Activated naive CD4-positive, alpha-beta T cell treated with anti-CD3 and anti-CD28 coated beads for 36 hours (primary cell): ENCODE measurements at places on chromosomes 5 and 9.

GRCh38 chr5:139363937-139364336 lies 19.2 kb downstream of the SLC23A1 start:
- peak overlapping the region; percentile 9 for H3K27ac ChIP-seq
- H3K36me3 ChIP-seq = peaks cover 23% of the 10 kb centered on the region
- H3K4me3 ChIP-seq = no peak overlapping the region
- DNase-seq = no peak
- H3K27me3 ChIP-seq = no peaks in the 10 kb centered on the region

GRCh38 chr5:10111571-10111970 lies 138.1 kb downstream of the ATPSCKMT start:
- peak; percentile 18 for DNase-seq
- H3K4me3 ChIP-seq = no peak overlapping the region
- no peak overlapping the region for H3K27ac ChIP-seq
- H3K4me1 ChIP-seq = no peaks in the 10 kb centered on the region
- H3K27me3 ChIP-seq = peaks cover 2% of the 10 kb centered on the region

- H3K27me3 ChIP-seq = no peaks in the 10 kb centered on the region
- no peaks in the 10 kb centered on the region for H3K36me3 ChIP-seq
- DNase-seq = no peak
- no peak overlapping the region for H3K27ac ChIP-seq
These were observed 24.0 kb upstream of the SYNPO start for GRCh38 chr5:150616506-150616905.

DNA sequence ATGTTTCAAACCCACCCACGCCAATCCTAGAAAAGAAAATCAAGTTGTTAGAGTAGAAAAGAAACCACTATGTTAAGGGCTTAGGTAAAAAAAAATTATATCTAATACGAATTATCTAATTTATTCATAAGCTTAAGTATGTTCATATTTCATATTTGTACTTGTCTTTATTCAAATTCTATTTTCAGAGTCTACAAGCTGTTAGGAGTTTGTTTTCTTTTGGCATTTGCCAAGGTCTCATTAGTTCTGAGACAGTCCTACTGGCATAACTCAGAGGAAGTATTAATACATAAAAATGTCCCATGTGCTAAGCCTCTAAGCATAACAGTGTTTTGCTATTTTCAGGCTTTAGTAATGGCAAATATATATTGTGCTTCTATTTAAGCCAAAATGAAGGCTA lies 57.6 kb downstream of the STARD4 start:
- H3K36me3 ChIP-seq = peaks cover 18% of the 10 kb centered on the region
- peaks cover 5% of the 10 kb centered on the region for H3K4me1 ChIP-seq
- H3K27me3 ChIP-seq = no peaks in the 10 kb centered on the region

GRCh38 chr9:137494550-137495351 lies 35.6 kb upstream of the NSMF start:
- H3K27me3 ChIP-seq = no peaks in the 10 kb centered on the region
- no peaks in the 10 kb centered on the region for H3K36me3 ChIP-seq
- no peak for DNase-seq
- no peak overlapping the region for H3K27ac ChIP-seq
- H3K4me3 ChIP-seq = no peak overlapping the region

GRCh38 chr5:169753795-169754194 lies 116.7 kb downstream of the DOCK2 start:
- no peak overlapping the region for H3K27ac ChIP-seq
- H3K36me3 ChIP-seq = peaks cover 27% of the 10 kb centered on the region
- H3K4me1 ChIP-seq = no peaks in the 10 kb centered on the region
- no peaks in the 10 kb centered on the region for H3K27me3 ChIP-seq

DNA sequence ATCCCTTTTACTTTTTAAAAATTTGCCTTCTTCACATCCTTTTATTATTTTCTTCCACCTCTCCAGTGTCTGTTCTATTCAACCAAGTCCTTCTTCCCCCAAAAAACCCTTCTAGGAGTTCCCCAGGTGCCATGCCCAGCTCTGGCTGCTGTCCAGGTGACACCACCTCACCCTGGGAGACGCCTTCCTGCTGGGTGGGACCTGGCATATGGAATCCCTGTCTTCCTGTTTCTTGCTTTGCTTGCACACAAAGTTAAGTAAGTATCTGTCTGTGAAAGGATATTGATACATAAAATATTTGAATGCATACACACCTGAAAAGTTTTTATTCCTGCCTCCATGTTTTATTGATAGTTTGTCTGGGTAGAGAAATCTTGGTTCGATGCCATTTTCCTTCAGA lies 23.1 kb upstream of the MED10 start:
- no peak overlapping the region for H3K4me3 ChIP-seq
- DNase-seq = no peak
- H3K4me1 ChIP-seq = no peaks in the 10 kb centered on the region
- no peaks in the 10 kb centered on the region for H3K36me3 ChIP-seq
- H3K27me3 ChIP-seq = peaks cover 3% of the 10 kb centered on the region

DNA sequence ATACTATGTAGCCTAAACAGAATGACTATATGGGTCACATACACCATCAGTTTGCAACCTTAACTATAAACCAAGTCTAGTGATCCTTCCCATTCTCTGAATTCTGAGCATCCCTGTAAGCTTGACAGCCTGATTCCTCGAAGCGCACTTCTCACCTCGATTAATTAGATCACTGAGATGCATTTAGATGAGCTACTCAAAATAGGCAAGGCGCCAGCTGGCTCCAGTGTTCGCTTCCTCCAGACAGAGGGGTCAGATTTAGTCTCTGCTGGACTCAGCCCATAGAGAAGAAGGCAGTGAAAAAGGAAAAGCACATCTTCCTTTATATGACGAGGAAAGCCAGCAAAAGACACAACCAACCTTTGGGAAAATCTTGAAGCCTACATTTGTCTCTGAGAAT lies 371.5 kb downstream of the MLLT3 start:
- peaks cover 22% of the 10 kb centered on the region for H3K4me1 ChIP-seq
- no peak overlapping the region for H3K4me3 ChIP-seq
- no peaks in the 10 kb centered on the region for H3K36me3 ChIP-seq
- DNase-seq = no peak

DNA sequence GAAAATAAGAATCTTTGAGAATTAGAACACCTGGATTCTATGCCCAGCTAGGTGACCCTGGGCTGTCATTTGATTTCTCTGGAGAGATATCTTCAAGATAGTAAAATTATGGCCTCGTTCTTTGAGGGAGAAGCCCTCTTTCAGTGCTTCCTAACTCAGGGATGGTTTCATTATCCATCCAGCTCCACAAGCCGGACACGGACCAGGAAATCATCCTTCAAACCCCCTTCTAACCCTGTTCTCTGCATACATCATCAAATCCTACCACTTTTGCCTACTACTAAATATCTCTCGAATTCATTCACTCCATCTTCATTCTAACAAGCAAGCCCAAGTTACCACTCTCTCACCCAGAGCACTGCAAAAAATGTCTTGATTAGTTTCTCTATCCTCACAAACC lies 57.2 kb downstream of the MAPKAP1 start:
- no peaks in the 10 kb centered on the region for H3K27me3 ChIP-seq
- DNase-seq = no peak
- H3K4me1 ChIP-seq = peaks cover 85% of the 10 kb centered on the region

DNA sequence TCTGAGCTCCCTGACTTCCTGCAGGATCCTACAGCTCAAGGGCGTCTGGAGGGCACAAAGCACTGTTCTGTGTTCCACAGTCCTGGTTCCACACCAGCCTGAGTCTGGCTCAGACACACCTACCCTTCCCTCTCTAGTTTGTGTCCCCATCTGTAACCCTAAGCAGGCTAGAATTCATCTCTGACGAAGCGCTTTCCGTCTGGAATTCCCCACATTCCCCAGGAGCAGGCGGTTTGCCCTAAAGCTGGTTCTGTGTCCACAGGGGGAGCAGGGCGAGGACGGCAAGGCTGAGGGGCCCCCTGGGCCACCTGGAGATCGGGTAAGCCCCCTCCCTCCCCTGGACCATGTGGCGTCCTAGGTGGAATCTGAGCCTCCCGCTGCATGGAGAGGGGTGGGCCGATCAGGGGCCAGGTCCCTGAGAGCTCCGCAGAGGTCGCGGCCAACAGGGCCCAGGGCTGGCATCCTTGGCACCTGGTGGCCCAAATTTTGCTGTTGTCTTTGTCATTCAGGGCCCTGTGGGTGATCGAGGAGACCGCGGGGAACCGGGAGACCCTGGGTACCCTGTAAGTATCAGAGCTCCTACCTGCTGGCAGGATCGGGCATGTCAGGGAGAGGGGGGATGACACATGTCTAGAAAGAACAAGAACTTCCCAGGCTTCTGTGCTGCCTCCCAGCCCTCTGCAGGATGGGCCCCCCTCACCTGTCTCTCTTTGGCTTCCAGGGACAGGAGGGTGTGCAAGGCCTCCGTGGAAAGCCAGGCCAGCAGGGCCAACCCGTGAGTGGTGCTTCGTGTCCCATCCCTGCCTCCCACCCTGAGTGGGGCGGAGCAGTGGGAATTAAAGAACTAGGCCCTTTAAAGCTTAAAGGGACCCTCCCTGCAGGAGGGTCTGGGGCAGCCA lies 34.5 kb upstream of the ORM1 start:
- H3K36me3 ChIP-seq = peaks cover 6% of the 10 kb centered on the region
- no peak overlapping the region for H3K4me3 ChIP-seq
- peaks cover 2% of the 10 kb centered on the region for H3K4me1 ChIP-seq
- peaks cover 2% of the 10 kb centered on the region for H3K27me3 ChIP-seq
- H3K27ac ChIP-seq = no peak overlapping the region

DNA sequence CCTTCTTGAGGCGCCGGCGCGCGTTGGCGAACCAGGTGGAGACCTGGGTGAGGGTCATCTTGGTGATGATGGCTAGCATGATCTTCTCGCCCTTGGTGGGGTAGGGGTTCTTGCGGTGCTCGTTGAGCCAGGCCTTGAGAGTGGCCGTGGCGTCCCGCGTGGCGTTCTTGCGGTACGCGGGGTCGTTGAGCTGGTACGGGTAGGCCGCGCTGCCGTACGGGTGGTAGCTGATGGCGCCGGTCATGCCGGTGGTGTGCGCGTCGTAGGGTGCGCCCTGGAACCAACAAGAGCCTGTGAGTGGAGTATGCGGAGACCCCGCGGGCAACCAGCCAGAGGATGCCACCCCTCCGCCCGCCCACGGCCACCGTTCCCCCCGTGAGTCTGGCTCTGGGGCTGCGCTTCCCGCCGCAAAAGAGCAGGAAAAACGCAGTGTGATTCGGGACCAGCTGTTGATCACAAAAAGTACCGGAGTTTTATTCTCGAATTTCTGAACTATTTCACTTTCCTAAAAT lies 1.9 kb downstream of the IRX2 start:
- H3K4me3 ChIP-seq = no peak overlapping the region
- peaks cover 4% of the 10 kb centered on the region for H3K36me3 ChIP-seq
- peaks cover 59% of the 10 kb centered on the region for H3K27me3 ChIP-seq
- DNase-seq = no peak
- peaks cover 16% of the 10 kb centered on the region for H3K4me1 ChIP-seq
- no peak overlapping the region for H3K27ac ChIP-seq

DNA sequence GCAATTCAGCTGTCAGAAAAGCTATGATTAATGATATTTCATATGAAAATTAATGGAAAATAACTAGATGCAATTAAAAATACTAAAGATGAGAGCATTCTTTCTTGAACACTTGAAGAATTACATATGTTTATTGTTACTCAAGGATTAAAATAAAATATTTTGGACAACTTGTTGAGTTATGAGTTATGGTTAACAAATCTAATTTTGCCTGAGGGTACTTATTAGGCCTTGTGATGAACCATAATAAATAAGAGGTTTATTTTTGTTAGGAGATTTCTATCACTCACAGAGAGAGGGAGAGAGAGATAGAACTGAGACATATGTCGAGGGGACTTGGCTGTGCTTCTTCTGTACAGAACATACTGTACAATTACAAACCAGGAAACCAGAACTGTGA lies 183.7 kb downstream of the ISL1 start:
- no peaks in the 10 kb centered on the region for H3K4me1 ChIP-seq
- no peak for DNase-seq
- no peaks in the 10 kb centered on the region for H3K36me3 ChIP-seq

DNA sequence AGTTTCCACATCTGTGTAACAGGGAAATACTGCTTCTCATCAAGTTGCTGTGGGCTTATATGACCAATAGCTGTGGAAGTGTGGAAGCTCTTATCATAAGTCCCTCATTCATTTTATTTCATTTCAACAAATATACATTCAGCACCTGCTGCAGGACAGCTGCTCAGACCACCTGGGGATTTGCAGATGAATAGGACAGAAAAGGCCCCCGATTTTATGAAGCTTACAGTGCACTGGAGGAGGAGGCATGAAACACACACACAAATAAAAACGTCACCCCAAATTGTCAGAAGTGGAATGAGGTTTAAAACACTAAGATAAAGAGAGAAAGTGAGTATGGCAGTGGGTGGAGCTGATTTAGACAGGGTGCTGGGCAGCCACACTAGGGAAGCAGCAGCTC lies 107.2 kb downstream of the DRD1 start:
- no peaks in the 10 kb centered on the region for H3K4me1 ChIP-seq
- no peaks in the 10 kb centered on the region for H3K36me3 ChIP-seq
- no peaks in the 10 kb centered on the region for H3K27me3 ChIP-seq
- no peak for DNase-seq
- no peak overlapping the region for H3K4me3 ChIP-seq

DNA sequence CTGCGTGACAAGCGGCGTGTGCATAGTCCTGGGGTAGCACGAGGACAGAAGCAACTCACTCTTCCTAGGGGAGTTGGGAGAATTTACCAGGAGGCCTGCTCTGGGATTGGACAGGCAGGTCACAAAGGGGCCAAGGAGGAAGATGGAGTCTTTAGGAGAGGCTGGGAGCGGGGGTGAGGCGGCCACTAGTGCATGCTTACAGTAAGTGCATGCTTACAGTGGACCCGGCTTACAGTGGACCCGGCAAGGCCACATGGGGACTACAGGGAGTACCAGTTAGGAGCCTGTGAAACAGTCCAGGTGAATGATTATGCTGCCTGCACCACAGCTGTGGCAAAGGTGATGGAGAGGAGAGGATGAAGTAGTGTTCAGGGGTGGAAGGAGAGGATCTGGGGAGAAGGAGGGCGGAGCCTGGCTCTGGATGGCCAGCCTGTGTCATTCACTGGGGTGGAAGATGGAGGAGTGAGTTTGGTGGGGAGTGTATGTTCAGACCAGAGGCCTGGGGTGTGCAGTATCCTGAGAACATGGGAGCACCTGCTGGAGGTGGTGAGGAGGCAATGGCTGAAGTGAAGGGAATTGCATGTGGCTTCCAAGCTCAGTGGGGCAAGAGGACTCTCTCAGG lies 78.7 kb downstream of the CRB2 start:
- H3K36me3 ChIP-seq = peaks cover 29% of the 10 kb centered on the region
- DNase-seq = no peak
- H3K4me3 ChIP-seq = no peak overlapping the region

GRCh38 chr5:36948041-36948440 lies 71.5 kb downstream of the NIPBL start:
- no peak overlapping the region for H3K27ac ChIP-seq
- no peak overlapping the region for H3K4me3 ChIP-seq
- no peaks in the 10 kb centered on the region for H3K36me3 ChIP-seq
- no peak for DNase-seq
- H3K27me3 ChIP-seq = no peaks in the 10 kb centered on the region

DNA sequence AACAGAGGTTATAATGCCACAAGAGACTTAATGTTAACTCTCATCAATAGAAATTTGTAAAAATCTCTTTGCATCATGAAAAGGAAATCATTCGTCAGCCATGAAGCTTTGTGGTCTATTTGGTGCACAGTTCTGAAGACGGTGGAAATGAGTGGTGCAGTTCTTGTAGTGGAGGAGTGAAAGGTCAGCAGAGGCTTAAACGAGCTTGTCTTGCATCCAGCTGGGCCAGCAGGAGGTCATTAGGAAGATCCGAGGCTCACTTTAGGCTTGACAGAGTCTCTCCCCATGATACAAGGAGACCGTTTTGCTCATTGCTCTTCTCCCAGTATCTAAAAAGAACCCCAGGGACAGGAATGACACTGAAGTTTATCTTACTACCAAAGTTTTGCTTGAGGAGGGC lies 440.8 kb downstream of the BNC2 start:
- no peak overlapping the region for H3K27ac ChIP-seq
- DNase-seq = no peak
- H3K4me3 ChIP-seq = no peak overlapping the region
- H3K36me3 ChIP-seq = no peaks in the 10 kb centered on the region
- H3K4me1 ChIP-seq = no peaks in the 10 kb centered on the region
